Right renal pelvis (tissue), 4 donors: ENCODE measurements at places on chromosomes 5 and 9. TPM values are rescaled to one million over a fixed set of nuclear protein-coding genes. Genes with fewer than 3 reads are reported as not detected.

The OLFML2A gene
- 24.9 TPM for polyA plus RNA-seq

- no peak for DNase-seq
These were observed 1.3 kb downstream of the TNPO1 start for GRCh38 chr5:72817671-72818266.

The LCN9 gene
- polyA plus RNA-seq: not detected

GRCh38 chr5:176589039-176589769 is 20.8 kb downstream of the GPRIN1 start:
- no peak for DNase-seq

- DNase-seq: no peak
These were observed 137.0 kb upstream of the ACOT12 start for GRCh38 chr5:81530919-81531318.

- no peak for DNase-seq
These were observed 56.7 kb downstream of the TLE1 start for GRCh38 chr9:81632599-81632998.

GRCh38 chr5:53089481-53089991 is 20.0 kb downstream of the MOCS2 start:
- DNase-seq: no peak

The TSTD2 gene
- polyA plus RNA-seq: 32.6 TPM

GRCh38 chr5:34923694-34924461 is 5.5 kb upstream of the DNAJC21 start:
- DNase-seq: no peak

GRCh38 chr5:137696481-137696880 is 39.4 kb downstream of the KLHL3 start:
- DNase-seq: no peak

The MYMK gene
- polyA plus RNA-seq: not detected

- no peak for DNase-seq
These were observed 96.3 kb downstream of the CD180 start for GRCh38 chr5:67100301-67100700.

The ARSI gene
- 3.8 TPM for polyA plus RNA-seq

GRCh38 chr5:42422656-42423280 is 471 bp upstream of the GHR start:
- DNase-seq: no peak

The LECT2 gene
- polyA plus RNA-seq: 2.3 TPM

- DNase-seq: no peak
These were observed 45.7 kb upstream of the SPATA31C2 start for GRCh38 chr9:88183798-88184495.

- DNase-seq: no peak
These were observed 182.7 kb upstream of the SEMA6A start for GRCh38 chr5:116757326-116757725.

The ARL10 gene
- polyA plus RNA-seq: 11.7 TPM

- DNase-seq: no peak
These were observed 20.1 kb downstream of the NUDT12 start for GRCh38 chr5:103542441-103542840.

DNA sequence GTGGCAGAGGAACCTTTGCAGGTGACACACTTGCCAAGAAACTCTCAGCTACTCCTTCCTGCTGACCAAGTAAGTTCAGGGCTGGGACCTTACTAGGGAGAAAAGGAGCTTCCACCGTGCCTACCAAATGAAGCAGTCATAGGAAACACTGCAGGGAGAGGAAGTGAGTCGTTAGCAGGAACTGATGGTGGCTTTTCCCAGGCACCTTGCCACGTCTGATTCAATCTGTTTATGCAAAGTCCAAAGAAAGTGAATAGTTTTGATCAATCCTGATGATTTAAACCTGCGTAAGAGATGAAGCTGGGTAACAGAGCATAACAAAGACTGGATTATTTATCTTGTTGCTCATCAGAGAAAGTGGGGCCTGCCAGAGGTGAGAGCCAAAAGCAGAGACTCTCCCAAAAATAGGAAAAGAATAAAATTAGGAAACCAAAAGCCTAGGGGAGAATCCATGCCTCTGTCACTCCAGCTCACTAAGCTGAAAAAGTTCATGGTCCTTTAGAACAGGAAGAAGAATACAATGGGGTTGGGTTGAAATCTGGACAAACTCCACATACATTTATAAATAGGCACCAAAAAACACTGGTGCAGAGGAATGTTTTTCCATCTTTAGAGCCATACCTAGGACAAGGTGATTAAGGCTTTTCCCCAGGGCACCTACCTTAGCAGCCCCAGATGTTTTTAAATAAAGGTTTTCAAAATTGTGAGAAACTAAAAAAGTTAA is 9.3 kb upstream of the PFDN1 start:
- no peak for DNase-seq

GRCh38 chr9:120940573-120940972 is 14.0 kb upstream of the TRAF1 start:
- no peak for DNase-seq

GRCh38 chr5:3839151-3839550 is 243.5 kb downstream of the IRX1 start:
- no peak for DNase-seq

GRCh38 chr9:126883636-126884035 is 23.2 kb downstream of the ZBTB34 start:
- DNase-seq: no peak

DNA sequence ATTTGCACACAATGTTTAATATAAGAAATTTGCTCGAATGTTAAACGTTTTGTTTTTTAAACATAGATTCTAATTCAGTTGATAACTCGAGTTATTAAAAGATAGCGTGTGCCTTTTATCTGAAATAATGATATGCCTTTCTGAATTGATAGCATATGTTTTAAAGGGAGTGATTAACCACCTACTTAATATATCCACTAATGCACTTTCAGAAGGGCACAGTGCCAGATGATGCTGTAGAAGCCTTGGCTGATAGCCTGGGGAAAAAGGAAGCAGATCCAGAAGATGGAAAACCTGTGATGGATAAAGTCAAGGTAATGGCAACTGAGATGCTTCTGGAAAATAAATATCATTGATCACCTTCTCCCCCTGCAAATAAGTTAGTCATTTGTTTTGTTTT is 53.9 kb downstream of the ERAP1 start:
- DNase-seq: no peak
